Renal pelvis (tissue), 12 donors: ENCODE measurements at places on chromosomes 7 and 10. TPM values are rescaled to one million over a fixed set of nuclear protein-coding genes. Genes with fewer than 3 reads are reported as not detected.

GRCh38 chr10:100980711-100981110, 6.6 kb downstream of the MRPL43 start:
- no peak for DNase-seq

GRCh38 chr10:114022766-114023597, 20.7 kb upstream of the ADRB1 start:
- DNase-seq: no peak

GRCh38 chr10:80542053-80542452, 4.4 kb downstream of the SH2D4B start:
- DNase-seq: no peak

CHST15 gene
- polyA plus RNA-seq: 20.3 TPM

DNA sequence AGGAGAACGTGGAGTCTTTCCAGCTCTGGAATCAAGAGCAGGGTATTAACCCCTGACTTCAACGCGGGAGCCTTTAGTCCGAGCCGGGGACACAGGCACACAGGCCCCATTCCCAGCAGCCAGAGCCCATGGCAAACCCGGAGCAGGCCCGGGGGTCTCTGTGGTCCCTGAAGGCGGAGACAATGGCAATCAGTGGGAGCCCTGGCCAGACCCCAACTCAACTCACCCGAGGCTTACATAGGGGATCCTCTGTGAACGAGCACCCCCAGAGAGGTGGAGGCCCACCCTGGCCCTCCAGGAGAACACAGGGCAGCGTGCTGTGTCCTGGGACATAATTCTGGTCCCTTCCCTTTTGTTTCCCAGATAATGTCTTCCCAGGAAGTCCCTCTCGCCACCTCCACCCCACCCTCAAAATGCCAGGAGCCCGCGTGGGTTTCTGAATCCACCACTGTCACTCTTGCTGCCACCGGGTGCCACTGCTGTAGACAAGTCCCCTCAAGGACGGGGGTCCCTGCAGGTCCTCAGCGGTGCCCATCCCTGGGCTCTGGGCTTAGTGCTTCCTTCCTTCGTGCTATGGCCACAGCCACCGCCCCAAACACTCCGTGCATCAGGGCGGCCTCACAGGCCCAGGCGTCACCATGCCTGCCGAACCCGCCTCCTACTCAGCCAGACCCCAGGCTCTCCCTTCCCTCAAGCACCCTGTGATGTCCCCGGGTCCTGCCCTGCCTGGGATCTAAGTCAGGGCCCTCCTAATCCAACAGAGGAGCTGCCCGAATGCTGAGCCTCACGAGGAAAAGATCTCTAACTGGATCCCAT, 28.6 kb upstream of the PPP2R2D start:
- no peak for DNase-seq

- DNase-seq: no peak
These were observed 10.9 kb downstream of the PRKAG2 start for GRCh38 chr7:151866028-151866427.

DNA sequence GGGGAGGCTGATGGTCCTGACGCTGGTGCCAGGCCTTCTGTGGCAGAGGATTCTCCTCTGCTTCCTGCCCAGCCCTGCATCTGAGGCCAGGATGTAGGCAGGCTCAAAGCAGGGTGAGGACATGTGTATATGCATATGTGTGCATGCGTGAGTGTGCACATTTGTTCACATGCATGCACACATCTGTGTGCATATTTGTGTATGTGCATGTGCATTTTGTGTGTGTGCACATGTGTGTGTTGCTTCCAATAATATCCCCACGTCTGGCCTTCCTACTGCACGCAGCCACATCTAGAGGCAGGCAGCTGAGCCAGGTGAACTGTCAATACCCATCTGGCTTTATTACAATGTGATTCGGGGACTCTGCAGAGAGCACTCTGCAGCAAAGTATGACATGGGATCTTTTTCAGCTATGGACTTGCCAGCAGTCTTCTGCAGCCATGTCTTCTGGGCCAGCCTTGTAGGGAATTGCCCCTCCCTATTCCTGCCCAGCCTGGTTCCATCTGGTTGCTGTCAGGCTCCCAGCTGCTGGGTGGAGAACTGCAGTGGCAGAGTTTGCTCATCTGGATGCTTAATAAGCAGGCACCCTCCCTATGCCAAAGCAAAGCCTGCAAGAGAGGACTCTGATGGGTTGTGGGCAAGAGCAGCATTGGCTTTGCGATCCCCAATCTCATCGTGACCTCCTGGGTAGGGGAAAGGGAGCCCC, 140.7 kb downstream of the PFKFB3 start:
- no peak for DNase-seq

UTF1 gene
- 0.11 TPM for polyA plus RNA-seq
